ENCODE measurements at places on chromosomes 4 and X.

DNA sequence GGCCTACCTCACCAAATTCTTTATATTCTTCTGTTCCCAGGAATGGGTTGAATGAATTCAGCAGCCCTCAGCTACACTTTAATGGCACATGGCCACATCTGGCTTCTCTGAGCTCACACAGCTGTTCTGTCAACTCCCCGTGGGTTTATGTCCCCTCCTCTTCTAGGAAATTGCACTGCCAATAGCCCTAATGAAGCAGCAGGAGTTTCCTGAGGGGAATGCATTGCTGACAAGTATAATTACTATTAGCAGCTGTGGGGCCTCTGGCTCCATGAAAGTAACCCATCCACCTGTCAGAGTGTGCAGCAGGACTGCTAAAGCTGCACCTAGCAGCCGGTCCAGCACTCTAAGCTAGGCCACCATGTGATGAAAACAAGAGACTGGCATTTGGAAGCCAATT is 50.3 kb downstream of the FTHL17 start:
- no peak for DNase-seq

DNA sequence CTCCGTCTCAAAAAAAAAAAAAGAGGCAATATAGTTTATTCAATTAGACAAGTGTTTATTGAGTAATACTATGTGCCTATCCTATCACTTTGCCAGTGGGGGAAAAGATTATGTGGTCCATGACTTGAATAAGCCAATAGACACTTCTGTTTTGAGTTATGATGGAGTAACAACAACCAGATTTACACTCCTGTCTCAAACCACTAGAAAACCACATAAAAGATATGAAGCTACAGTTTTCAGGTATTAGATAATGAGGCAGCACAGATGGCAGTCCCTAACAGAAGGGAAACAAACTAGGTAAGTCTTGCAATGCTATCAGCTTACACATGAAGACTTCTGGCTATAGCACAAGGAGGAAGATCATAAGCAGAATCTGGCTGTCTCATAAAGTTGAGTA is 22.5 kb downstream of the NFXL1 start:
- no peak for DNase-seq

DNA sequence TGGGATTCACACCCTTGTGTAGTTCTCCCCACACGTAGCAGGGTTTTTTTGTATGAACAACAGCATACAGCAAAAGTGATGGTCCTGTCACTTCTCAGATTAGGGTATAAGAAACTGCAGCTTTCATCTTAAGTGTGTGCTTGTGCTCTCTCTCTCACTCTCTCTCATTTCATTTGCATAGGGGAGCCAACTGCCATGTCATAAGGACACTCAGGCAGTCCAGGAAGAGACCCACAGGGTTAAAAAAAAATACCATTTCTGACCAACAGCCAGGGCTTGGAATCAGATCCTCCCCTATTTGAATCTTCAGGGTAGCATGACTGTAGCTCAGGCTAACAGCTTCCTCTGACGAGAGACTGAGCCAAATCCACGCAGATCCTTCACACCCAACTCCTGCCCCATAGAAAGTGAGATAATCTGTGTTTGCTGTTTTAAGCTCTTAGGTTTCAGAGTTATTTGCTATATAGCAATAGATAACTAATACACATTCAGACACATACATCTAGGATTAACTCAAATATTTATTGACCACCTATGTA is 331.2 kb downstream of the PAPSS1 start:
- no peak for DNase-seq

GRCh38 chr4:37799941-37800554 is 26.4 kb upstream of the PGM2 start:
- no peak for DNase-seq

DNA sequence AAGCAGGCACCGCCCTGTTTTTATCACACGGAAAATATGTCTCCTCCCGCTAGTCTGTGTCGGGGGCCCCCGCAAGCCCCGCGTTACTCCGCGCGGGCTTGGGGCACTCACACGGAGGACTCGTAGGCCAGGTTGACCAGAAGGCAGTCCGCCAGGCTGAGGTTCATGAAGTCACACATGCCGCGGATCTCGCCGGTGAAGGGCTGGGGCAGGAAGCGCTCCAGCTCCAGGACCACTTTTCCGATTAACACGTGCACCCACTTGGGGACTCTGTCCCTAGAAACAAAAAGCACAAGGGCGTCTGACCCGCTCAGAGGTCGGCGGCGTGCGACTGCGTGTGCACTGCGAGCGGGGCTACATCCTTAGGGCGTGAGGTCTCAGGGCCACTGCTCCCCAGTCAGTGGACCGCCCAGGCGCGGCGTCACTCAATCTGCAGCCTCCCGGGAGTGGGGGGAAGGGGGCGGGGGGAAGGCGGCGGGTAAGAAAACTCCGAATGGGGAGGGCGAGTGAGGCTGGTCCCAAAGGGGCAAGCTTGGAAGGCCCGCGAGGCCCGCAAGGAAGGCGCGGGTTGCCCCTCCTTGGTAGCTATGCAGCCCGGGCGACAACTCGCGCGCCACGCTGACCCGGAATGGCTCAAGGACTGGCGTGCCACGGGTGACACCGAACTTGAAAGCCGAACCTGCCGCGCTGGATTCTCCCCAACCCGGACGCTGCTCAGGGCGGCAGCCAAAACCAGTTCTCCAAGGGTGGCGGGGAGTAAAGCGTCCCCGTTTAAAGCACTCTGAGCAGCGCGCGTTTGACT is 722 bp downstream of the NAAA start:
- DNase-seq = peak; percentile 29

GRCh38 chr4:38860788-38861424 is 4.3 kb upstream of the TLR6 start:
- no peak for DNase-seq

DNA sequence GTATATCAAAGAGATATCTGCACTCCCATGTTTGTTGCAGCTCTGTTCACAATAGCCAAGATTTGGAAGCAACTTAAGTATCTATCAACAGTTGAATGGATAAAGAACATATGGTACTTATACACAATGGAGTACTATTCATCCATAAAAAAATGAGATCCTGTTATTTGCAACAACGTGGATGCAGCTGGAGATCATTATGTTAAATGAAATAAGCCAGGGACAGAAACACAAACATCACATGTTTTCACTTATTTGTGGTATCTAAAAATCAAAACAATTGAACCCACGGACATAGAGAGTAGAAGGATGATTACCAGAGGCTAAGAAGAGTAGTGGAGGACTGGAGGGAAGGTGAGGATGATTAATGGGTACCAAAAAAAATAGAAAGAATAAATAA is 14.2 kb downstream of the IQCM start:
- no peak for DNase-seq

DNA sequence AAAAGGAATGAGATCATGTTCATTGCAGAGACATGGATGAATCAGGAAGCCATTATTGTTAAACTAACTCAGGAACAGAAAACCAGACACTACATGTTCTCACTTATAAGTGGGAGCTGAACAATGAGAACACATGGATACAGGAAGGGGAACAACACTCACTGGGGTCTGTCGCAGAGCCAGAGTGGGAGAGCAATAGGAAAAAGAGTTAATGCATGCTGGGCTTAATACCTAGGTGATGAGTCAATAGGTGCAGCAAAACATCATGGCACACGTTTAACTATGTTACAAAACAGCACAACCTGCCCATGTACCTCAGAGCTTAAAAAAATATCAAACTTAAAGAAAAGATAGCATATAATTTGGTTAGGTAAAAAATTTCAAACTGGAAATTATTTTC is 281.4 kb downstream of the PABPC4L start:
- no peak for DNase-seq

DNA sequence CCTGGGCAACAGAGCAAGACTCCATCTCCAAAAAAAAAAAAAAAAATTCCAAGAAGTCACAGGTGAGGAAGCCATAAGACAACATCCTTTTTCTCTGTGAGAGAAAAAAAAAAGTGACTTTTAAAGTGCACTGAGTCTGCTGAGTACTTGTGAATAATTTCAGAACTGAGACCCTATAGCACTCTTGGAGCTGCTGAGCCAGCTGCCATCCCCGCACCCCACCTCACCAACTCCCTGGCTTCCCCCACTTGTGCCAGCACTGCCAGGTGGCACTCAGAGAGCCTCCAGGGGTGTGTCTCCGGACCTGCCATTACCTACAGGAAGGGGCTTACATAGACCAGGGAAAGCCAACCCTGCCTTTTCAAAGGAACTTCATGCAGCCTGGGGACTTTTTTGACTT is 39.2 kb upstream of the HS3ST1 start:
- DNase-seq = no peak

DNA sequence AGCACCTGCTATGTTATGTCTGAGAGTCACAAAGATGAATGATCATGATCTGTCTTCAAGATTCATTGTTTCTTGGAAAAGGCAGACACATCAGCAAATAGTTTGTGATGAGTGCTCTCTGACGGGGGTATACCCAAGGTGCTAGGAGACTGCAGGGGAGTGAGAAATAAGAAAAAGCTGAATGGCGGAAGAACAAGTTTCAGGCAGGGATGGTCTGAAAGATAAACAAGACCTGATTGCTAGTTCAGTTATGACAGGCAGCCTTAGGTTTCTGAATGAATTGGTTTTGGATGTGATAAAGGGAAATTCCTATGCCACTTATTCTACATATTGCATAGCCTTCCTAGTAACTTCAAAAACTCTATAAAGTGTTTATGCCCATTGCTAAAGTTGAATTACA is 327.0 kb upstream of the DKK2 start:
- DNase-seq = no peak

GRCh38 chr4:162957521-162958143 is 209.1 kb downstream of the NAF1 start:
- DNase-seq = no peak

DNA sequence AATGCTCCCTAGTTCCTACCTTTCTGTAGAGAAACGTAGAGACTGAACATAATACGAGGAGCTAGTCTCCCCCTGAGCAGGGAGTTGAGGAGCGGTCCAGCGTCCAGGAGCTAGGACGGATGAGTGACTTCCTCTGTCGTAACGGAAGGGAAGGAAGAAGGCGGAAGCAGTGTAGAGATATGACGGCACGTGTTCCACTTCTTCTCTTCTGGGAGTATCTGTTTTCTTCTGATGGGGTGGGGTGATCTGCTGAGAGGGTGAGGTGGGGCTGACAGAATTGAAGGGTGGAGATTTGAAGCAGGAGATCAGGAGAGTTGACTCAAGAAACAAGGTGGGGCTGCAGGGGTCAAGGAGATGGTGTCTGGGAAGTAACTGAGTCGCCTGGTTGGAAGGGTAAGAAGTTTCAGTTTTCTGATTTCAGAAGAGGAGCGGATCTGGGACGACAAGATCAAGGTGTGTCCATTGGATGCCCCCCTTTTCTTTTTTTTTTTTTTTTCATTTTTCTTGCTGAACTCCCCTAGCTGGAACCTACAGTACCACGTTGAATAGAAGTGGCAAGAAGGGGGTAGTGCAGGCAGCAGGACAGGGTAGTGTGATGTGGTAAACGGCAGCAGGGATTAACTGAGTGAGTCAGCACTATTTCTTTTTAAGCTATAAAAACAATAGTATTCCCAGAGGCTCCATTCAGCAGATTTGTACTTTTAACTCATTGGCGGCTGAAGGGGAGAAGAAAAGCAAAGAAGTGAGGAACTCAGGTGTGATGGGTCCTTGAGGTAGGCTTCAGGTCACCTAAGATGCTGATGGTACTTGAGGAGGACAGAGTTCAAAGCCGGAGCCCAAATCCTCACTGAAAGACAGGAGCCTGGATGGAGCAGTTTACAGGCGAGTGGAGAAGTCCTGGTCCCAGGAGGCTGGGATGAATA is 50.8 kb upstream of the SETD7 start:
- DNase-seq = peak; percentile 54

DNA sequence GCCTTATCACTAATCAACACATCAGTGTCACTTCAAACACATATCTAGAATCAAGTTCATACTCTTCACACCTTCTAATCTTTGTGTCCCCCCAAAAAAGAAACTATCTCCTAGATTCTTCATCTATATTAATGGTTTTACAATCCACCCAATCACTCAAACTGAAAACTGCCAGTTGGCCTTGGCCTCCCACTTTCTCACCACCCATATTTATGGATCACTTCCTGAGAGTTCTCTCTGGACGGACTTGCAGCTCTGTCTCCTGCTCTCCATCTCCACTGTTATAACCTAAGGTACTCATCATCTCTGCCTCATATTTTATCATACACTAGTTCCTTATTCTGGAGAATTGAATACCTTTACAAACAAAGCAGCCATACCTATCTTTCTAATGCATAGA is 106.1 kb upstream of the ATOH1 start:
- no peak for DNase-seq

DNA sequence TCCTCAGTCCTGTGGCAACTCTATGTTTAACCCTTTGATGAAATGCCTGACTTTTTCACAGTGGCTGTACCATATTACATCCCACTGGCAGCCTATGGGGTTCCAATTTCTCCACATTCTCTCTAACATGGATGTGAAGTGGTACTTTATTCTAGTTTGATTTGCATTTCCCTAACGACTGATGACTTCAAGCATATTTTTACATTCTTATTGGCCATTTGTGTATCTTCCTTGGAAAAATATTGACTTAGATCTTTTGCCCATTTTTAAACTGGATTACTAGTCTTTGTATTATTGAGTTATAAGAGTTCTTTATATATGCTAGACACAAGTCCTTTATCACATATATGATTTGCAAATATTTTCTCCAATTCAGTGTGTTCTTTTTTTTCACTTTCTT is 2.1 kb upstream of the RAB39B start:
- no peak for DNase-seq

DNA sequence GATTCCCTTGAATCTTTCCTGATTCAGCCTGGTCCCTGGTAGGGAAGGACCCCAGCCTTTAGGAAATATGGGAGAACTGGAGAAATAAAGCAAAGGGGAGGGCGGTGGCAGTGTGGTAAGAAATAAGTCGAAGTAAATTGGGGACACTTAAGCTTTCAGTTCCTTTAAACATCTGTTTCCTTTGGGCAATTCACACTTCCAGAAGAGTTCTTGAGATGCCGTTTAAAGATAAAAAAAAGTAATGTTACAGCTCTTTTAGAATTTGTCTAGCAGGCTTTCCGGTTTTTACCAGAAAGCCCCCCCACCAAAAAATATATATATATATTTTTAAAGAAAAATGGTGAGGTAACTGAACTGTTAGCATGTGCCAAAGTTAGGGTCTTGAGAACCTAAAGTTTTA is 46.6 kb downstream of the TSPAN7 start:
- no peak for DNase-seq
